ENCODE measurements at places on chromosomes 1 and 21.
A peak's percentile ranks its signal among the peaks of the same experiment; 100 is the strongest.

DNA sequence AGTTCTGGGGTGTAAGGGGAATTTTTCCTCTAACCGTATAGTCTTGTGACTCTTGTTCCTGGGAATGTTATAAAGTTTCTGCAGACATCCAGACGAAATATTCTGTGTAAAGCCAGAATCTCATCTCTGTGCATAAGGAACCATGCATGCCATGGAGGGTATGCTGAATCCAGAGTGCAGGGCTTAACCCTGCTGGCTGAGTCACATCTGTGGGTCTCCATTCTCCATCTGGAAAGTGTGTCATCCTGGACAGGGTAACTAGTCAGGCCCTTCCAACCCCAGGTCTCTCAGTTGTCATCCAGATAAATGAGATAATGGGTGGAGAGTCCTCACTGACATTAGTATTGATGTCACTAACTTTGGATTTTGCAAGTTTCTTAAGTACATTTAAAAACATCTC, 48.8 kb downstream of the ATP5PO start:
- DNase-seq = no peak

- DNase-seq = no peak
These were observed 35.5 kb upstream of the ZC3H12A start for GRCh38 chr1:37438869-37439343.

DNA sequence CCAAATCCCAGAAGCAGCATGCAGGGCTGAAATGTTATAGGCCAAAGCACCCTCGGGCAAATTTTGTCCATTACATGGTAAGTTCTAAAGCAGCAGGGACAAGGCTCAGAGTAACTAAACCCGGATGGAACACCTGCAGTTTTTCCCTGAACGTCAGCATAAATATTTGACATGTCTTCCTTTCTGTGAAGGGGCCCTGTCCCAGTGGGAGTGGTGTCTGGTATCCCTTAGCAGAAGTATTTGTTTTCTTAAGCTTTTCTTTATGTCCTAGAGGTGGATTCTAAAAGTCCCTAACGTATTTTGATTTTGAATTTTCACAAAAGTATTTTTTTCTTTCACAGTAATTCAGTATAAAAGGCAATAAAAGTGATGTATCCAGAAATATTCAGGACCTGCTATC, 223.9 kb downstream of the ST6GALNAC3 start:
- no peak for DNase-seq

DNA sequence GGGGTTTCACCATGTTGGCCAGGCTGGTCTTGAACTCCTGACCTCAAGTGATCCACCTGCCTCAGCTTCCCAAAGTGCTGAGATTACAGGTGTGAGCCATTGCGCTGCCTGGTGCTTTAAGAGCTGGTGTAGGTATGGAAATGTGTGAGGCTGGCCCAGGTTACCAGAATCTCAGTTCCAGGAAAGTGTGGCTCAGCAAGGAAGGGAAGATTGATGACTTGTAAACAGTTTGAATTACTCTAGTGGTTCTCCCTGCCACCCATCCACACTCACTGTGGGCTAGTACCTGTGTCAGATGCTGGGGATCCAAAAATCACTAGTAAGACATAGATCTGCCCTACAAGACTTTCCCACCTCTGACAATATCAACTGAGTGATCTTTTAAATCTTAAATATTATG, 34.5 kb upstream of the SLC35D1 start:
- DNase-seq = no peak

DNA sequence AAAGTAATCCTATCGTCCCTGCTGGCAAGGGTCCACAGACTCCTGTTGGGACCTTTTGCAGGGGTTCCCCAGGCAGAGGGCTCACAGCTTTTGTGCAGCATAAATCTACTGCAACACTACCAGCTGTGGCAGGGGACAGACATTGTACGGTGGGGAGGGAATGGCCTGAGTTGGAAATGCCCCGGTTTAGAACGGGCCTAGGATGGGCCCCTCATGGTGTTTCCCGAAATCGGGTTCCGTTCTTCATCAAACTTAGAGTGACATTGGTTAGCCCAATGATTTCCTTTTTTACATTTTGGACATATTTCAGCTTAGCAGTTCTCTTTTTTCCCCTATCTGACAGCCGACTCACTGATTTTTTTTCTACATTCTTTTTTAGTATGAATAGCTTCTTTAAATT, 26.5 kb upstream of the SAMD11 start:
- no peak for DNase-seq

- DNase-seq = peak; percentile 77
These were observed at the start of gene ALDH9A1 for GRCh38 chr1:165697881-165698760. ALDH9A1 (minus strand) TSS chr1:165698562; CDS start chr1:165698558, 4 bp downstream.

GRCh38 chr1:157390651-157391050, 161.7 kb downstream of the FCRL5 start:
- no peak for DNase-seq

GRCh38 chr1:2525572-2525919, 850 bp downstream of the PANK4 start:
- no peak for DNase-seq

GRCh38 chr1:53963460-53963859, 17.3 kb downstream of the LRRC42 start:
- DNase-seq = no peak
